Right lobe of liver (tissue), 6 donors: ENCODE measurements at places on chromosomes 4 and X. TPM values are rescaled to one million over a fixed set of nuclear protein-coding genes. Genes with fewer than 3 reads are reported as not detected.

DNA sequence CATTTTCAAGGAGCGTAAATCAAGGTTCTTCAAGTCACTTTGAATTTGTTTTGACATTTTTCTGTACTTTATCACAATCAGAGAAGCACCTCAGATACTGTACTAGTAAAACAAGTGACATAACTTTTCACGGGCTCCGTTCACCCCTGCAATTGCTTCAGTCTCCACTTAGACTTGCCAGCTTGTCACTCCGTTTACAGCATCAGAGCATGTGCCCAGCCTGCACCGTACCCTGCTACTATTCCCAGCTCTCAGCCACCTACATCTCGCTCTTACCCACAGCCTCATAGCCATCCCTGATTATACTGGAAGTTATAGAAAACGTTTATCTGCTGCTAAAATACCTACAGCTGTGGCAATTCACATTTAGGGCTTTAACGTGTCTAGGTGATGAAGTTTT is 135.3 kb upstream of the TENM3 start:
- DNase-seq: no peak

Gene AWAT1
- total RNA-seq: not detected

- no peak for DNase-seq
Observed at GRCh38 chrX:115333446-115333845, 43.9 kb downstream of the LUZP4 start.

DNA sequence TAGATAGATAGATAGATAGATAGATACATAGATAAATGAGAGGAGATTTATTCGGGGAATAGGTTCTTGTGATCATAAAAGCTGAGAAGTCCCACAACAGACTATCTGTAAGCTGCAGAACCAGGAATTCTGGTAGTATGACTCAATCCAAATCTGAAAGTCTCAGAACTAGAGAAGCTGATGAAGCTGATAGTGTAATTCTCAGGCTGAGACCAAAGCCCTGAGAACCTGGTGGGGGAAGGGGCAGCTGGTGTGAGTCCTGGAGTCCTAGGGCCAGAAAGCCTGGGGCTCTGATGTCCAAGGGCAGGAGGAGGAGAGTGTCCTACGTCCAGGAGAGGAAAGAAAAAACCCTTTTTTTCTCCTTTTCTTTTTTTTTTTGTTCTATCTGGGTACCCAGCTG is 8.0 kb upstream of the BANK1 start:
- DNase-seq: no peak

DNA sequence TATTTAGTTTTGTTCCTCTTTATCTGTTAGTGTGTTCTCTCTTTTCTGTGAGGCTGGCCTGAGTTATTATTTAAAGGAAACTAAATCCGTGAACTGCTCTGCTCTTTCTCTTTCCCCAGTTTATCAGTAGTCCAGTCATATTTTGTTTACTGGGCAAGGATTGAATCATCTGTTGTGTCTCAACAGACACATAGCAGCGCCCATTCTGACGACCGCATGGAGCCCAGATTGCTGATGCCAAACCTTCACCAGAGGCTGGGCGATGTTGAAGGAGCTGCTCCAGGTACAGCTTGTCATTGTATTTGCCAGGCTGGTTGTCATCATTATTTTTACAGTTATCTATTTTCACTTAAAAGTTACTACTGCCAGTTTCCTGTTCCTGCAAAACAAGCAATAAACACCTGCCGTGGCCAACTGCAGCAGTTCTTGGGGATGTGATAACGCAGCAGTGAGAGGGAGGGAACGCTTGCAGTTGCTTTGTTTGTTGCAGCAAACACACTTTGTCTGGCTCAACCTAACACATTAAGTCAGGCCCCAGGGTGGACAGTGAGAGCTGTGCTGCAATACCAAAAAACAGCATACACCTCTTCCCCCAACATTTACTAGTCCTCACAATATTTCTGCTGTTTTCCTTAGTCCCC is 10.1 kb downstream of the REELD1 start:
- DNase-seq: no peak

GRCh38 chr4:185868983-185869382 is 57.0 kb upstream of the SORBS2 start:
- no peak for DNase-seq

DNA sequence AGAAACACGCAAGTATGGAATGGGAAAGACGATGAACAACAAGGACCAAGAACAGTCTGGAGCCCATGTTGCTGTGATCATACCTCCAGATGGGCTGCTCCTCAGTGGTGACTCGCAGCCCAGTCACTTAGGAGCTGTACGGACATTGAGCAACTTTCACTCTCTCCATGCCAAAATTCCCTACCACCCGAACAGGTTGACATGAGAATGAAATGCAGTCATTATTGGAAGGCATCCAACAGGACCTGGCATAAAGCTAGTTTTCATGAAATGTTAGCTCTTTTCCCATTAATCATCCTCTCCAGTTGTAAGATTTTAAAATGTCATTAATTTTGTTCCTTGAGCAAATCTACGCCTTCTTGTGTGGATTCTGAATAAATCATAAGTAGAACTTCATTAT is 82.7 kb upstream of the GPM6B start:
- DNase-seq: no peak

DNA sequence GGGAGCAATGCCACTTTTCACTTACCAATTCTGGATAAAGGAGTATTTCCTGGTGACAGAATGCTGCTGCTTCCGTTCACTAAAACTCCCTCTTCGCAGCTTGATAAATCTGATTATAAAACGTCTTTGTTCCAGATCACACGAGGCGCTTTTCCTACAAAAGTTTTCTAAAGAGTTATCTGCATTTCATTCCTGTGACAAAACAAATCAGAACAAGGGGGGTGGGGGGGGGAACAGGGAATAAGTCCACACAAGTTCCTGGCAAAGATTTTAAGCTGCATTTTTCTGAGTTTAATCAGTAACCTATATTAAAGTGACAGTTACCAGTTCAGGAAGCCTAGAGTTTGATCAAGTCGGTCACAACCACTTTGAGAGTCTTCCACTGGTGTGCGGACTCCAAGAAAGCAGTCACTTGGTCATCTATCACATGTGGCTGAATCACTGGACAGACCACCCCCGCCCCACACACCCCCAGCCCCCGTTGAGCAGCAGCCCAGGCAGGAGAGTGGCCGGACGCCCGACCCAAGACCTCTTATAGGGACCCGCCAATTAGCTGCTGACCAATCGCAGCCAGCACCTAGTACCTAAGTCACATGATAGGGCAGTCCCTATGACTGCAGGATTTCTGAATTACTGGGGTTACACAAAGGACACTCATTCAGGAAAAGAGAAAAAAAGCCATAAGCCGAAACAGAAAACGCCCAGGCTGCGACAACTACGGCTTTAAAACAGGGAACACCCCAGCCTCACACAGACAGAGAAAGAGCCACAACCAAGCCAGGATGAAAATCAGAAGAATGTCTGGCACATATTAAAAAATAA is 569.3 kb upstream of the DIPK2B start:
- peak; percentile 80 for DNase-seq

Gene ZNF711
- total RNA-seq: 0.32 TPM

DNA sequence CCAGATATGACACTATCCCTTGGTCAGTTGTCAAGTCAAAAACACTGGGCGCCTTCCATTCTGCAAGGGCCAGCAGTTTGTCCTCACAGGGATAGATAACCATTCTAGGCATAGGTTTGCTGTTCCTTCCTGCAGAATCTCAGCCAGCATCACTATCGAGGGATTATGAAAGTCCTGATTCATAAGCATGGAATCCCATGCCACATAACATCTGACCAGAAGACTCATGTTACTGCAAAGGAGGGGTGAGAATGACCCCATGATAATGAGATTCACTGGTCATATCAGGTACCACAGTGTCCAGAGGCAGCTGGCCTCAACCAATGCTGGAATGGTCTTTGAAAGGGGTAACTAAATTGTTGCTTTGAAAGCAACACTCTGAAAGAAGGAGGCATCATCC is 84.7 kb downstream of the OTC start:
- no peak for DNase-seq

Gene POLN
- 0.87 TPM for total RNA-seq

Gene ADH1B
- 531 TPM for total RNA-seq

Gene USP17L17
- total RNA-seq: not detected

- no peak for DNase-seq
Observed at GRCh38 chrX:45850197-45850774, 649.6 kb upstream of the DIPK2B start.

Gene MAN2B2
- total RNA-seq: 31.3 TPM

- DNase-seq: no peak
Observed at GRCh38 chr4:123485601-123486000, 89.0 kb downstream of the SPRY1 start.

DNA sequence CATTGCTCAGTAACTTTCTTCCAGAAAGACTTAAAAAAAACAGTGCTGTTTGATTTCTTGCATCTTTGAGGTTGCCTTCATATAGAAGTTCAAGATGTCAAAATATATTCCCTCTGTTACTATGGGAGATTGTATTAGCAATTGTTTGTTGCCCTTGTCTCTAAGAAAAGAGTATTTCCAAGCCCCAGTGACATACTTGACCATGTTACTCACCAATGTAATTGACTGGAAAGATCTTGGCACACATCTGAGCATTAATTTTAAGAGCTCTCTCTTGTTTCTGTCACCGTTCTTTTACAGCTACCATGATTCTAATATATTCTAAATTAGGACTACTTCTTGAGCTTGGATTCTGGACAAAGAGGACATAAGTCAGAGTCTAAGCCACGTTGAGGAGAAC is 902.7 kb upstream of the EPHA5 start:
- DNase-seq: no peak

Gene GAGE1
- not detected for total RNA-seq

DNA sequence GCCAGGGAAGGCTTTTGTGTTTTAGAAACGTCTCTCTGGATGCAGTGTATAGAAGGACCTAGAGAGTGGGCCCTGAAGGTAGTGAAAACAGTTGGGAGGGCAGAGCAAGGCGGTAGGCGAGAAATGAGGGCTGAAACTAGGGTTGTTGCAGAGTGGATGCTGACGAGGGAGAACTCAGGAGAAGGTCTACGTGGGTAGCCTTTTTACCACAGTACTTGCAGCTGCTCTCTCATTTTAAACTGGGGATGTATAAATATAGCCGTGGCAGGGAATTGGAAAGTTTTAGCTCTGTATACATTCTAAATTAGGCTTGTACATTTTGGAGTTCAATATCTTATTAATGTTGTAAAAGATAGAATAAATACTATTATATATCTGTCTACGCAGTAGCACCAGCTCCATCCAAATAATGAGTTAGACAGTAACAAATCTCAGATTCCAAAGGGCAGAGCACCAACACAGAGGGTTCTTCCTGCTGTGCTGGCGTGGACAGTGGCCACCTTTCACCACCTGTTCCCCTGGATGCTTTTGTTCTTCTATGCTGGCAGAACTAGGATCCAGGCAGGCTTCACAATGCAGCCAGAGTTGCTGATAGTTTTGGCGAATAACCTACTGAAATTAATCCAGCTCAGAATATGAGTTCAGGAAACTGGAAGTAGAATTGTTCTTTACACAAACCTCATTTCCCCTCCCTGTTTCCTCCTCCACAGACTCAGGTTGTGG is 31.7 kb downstream of the CCNG2 start:
- no peak for DNase-seq

Gene PWWP3B
- 2.9 TPM for total RNA-seq

DNA sequence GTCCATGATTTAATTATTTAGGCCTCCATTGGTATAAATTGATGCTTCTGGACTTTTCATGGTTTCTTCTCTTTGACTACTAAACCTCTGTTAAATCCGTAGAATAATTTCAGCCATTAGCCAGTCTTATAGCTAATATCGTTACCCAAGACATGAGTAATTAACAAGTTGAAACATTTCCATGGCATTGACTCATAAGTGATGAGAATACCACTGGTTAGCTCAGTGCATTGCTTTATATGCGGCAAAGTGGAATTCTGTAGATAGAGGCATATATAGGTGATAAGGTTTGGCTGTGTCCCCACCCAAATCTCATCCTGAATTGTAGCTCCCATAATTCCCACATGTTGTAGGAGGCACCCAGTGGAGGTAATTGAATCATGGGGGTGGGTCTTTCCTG is 80.6 kb downstream of the VCX2 start:
- DNase-seq: no peak

- no peak for DNase-seq
Observed at GRCh38 chr4:69702201-69702600, 49.2 kb upstream of the UGT2A1 start.

DNA sequence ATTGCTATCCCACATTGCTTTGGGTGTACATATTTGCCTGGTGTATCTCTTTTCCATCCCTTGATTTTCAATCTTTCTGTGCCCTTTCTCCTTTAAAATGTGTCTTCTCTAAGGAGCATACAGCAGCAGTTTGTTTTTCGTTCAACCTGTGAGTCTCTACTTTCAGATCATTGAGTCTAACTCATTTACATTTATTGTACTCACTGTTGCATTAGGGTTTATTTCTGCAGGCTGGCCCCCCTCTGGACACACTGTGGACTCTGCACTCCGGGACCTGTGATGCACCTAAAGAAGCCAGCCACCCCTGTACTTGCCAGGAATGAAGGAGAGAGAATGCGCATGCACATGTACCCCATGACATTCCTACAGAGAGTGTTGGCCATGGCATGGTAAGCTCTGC is 93.0 kb downstream of the FAM53A start:
- no peak for DNase-seq

GRCh38 chr4:75180790-75181776 is 248.2 kb downstream of the PARM1 start:
- no peak for DNase-seq
